ENCODE measurements at places on chromosomes 2 and 18.

- no peak for DNase-seq
Measured at GRCh38 chr2:74383254-74383653, 3.1 kb upstream of the DCTN1 start.

DNA sequence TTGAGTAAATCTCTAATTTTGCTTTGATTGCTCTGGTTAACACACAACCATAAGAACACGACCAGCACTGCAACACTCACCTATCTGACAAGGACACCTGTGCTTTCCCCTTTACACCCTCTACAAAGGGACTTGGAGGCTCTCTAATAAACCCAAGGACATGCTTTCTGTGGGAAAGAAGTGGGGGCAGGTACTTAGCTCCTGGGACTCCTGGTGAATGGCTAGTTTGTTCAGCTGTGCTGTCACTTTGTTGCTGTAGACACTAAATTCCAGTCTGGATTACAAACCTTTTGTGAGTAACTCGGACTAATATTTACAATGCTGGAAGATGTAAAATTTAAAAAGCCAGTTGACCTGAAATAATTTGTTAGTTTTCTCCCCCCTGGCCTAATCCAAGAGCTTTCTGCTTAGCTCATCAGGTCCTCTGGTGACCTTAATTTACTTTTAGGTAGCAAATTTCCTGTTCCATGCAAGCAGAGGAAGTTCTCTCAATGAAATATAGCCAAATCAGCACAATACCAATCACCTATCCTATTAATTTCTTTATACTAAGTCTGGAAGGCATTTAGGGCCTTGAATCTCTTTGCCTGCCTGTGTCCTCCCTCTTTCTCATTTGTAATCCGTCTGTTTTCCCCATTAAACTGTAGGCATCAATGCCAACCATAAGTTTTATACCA, 67.5 kb downstream of the PLCL1 start:
- no peak for DNase-seq

DNA sequence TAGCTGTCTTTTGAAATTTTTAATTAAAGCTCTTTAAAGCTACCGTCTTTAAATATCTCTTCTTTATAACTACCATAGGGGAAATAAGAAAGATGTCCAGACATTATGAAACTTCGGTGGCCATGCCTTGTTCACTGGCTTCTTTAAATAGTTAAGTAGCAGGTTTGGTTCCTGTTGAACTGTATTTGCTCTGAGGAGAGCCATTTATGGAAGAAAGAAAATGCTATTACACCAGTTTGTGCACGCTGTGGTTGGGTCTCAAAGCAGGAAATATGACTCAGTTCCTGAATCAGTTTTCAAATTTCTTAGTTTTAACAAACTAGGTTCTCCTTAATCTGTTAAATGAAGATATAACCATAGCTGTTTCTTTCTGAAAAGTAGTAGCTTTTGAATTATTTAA, 12.2 kb downstream of the ARPC2 start:
- no peak for DNase-seq

GRCh38 chr2:239035997-239036731, 188.3 kb downstream of the TWIST2 start:
- DNase-seq, result no peak

- no peak for DNase-seq
Measured at GRCh38 chr2:158686210-158686691, 108.9 kb upstream of the DAPL1 start.

DNA sequence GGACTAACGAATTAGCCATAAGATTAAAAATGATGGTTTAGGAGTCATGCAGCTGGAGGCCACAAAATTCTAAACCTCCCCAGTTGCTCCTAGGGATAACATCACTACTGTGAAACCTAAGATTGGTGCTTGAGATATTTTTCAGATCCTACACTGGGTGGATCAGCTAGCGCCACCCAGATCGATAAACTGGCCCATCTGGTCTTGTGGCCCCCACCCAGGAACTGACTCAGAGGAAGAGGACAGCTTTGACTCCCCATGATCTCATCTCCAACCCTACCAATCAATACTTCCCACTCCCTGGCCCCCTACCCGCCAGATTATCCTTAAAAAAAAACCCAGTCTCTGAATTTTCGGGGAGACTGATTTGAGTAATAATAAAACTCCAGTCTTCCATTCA, 5.5 kb downstream of the GALNT14 start:
- DNase-seq, result no peak

- DNase-seq, result no peak
Measured at GRCh38 chr2:240448387-240449274, 13.2 kb downstream of the GPC1 start.

DNA sequence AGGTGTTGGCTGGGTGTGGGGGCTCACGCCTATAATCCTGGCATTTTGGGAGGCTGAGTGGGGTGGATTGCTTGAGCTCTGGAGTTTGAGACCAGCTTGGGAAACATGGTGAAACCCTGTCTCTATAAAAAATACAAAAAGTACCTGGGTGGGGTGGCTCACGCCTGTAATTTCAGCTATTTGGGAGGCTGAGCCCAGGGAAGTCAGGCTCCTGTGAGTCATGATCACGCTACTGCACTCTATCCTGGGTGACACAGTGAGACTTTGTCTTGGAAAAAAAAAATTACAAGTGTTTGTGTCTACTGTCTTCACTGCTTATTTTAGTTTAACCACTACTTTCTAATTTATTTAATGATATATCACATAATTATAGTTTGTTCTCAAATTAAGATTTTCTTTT, 62.7 kb upstream of the DOCK10 start:
- DNase-seq, result no peak

- no peak for DNase-seq
Measured at GRCh38 chr18:5600378-5601071, 56.7 kb upstream of the EPB41L3 start.

GRCh38 chr2:96502891-96503636, 2.1 kb downstream of the NEURL3 start:
- no peak for DNase-seq

DNA sequence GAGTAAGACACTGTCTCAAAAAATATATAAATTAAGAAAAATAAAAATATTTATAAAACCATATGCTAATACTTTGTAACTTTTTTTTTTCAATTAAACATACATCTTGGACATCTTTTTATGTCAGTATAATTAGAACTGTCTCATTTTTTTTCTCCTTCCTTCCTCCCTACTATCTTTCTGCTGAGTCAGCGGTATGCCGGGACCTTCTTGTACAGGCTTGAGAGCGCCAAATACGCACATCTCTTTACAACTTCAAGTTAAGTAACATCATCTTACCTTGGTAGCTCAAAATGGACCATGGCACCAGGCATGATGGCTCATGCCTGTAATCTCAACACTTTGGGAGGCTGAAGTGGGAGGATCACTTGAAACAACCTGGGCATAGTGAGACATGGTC, 153.4 kb downstream of the FAM161A start:
- DNase-seq, result no peak

DNA sequence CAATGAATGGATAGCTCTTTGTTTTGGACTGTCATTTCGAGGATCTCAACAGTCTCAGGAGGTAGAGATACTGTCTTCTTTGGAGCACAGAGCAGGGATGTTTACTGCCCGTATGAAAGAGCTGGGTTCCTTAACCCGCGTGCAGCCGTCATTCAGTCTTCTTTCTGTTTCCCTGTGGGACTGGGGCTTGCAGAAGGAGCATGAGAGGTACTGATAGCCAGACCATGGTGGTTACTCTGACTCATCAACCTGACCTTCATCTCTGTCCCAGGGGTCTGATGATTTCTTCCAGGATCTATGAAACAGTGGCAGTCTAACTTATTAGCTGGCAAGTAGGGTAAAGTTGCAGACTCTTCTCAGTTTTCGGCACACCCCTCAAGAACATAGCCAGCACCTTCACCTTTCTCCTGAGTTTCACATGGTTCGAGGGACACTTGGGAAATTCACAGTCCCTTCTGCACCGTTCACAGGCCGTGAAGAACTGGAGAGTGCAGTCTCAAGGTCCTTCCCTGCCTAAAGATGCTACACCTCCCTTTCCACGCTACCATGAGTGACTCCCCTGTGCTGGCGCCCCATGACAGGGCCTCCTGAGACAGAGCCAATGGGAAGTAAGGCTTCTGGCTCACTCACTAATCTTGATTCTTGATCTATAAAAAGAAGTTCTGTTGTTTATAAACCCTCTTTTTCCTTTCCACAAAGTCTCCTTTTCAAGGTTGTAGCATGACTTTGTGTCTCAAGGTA, 226.2 kb downstream of the MC4R start:
- no peak for DNase-seq

DNA sequence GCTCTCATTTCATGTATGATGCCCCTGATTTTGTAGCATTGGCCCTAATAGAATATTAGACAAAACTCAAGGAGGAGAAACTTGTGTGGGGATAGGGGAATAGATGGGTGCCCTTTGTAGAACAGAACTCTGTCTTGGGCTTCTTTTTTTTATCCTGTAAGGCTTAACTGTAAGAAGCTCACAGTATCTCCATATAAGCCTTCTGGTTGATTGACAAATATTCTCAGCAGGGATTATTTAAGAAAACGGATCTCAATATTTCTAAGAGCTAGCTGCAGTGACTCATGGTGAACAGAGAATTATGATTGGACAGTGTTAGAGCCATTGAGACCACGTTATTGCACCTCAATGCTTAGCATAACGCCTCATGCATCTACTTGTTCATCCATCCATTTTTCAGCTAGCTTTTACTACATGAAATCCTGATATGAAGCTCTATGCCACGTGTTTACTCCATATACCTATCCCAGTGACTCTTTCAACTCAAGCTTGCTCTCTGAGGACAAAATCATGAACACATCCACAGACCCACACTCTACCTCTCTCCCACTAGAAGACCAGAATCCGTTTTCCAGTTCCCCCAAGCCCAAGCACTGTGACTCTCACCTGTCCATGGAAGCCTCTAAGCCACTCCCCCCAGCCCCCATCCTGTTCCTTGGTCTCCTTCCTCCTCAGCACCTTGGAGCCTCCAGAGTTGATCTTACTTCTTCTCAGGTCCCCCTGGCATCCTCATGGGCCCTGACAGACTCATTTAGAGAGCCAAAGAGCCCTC, 99.2 kb downstream of the BCL2L11 start:
- no peak for DNase-seq

DNA sequence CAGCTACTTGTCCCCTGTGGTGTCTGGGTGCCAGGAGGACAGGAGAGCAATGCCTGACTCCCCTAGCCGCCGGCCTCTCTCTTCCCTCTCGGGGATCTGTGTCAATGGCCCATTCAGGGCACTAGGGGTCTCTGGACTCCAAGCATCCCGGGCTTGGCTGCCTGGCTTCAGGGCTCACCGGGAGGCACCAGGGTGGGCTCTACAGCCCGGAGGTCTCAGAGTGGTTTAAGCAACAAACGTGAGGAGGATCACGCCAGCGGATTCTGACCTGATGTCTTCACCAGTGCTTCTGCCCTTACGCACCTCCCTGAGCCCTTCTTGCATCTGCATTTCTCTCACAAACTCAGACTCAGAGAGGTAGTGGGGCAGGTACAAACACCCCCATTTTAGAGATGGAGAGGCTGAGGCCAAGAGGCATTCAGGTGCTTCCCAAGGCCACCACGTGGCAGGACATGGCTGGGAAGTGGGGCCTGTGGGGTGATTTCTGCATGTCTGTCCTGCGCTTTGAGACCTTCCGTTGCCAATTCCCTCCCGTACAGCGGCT, 243.0 kb downstream of the CELF4 start:
- no peak for DNase-seq

DNA sequence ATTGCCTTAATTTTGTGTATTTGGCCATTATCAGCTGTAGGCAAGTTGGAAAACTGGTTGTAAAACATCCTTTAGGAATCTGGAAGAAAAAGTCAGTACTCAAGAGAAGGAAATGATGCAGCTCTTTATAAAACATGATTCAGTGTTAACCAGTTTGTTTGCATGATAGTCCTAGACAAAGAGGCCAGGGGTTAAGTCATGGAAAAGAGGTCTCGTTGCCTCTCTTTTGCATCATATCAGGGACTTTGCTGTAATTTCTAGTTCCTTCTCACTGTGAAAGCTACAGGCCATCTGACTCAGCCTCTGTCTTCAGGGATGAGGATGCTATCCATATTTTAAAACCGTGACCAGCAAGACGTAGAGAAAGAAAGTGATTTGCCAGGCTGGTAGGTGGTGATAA, 38.0 kb downstream of the NPAS2 start:
- no peak for DNase-seq

DNA sequence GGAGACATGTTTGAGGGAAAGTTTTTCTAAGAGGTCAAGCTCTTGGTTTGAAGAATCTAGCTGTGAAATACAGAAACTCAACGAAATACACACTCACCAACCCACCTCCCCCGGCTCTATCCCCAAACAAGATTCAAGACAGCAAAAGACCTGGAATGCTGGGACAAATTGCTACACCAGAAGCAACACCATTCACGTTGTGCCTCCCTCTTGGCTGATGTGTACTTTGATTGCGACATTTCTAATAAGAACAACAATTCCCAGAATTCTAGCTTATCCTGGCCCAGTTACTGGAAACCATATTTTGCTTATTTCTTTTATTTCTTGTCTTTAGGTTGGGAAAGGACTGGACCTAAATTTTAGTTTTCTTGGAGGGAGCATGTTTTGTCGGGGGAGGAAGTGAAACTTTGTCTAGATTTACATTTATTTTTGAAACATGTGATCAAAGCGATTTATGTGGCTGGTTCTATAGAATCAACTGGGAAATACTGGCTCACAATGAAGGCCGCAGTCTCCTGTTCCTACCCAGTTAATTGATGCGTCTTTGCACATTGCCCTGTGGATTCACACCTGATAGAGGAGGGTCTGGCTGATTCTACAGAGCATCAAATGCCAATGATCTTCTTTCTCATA, 29.6 kb upstream of the LPIN1 start:
- DNase-seq, result no peak

DNA sequence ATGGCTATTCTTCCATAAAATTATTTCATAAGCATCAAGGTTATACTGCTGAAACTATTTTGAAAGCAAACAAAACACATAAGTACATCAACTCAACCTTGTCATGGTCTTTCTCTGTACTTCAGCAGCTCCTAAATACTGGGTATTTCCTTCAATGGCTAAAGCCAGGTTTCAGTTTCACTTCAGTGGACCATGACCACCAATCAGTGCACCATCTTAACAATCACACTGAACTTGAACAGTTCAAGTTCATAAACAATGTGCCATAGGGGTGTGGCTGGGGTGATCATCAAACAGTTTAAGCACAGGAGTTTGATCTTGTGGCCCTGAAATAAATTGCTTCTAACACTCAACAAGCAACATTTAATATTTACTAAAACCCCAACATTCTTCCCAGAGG, 124.1 kb upstream of the FIGN start:
- no peak for DNase-seq

DNA sequence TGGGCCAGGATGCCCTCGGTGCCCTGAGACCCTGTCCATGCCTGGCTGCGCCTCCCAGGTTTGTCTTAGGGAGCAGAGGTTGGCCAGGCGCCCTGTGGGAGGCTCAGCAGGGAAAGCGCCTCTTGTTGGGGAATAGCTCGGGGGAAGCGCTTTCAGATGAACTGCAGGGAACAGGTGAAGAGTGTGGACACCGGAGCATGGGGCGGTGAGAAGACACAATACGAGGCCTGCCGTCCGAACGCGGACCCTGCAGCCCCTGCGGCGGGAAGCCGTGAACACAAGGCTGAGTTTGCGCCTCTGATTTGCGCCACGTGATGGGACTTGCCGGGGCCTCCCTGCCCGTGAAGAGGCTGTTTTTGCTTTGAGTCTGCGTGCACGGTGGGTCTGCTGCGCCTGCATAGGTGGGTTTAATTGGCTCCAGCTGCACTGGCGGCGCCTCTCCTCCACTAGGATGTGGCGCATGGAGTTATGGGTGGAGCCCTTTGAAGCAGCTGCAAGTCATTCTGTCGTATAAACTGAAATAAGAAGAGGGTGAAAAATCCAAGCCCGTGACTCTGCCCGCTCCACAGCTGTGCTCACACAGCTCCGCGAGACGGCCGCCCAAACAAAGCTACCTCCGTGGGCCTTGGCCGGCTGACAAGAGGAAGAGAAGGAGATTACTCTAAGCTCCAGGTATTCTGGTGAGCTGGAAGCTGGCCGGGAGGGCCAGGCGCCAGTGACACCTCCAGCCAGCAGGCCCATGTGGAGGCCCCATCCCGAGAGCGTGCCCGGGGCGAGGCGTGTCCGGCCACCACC, 103.5 kb upstream of the CTDP1 start:
- no peak for DNase-seq
